ENCODE measurements at places on chromosomes 2 and 18. TPM values are rescaled to one million over a fixed set of nuclear protein-coding genes. Genes with fewer than 3 reads are reported as not detected.

RAX gene
- not detected for total RNA-seq

SOCS6 gene
- total RNA-seq, result 20.4 TPM

ITGA6 gene
- total RNA-seq, result 47.7 TPM

CLEC4F gene
- total RNA-seq, result not detected

DUSP2 gene
- 103 TPM for total RNA-seq

REG3G gene
- total RNA-seq, result not detected

TEKT4 gene
- not detected for total RNA-seq

RNF125 gene
- 0.07 TPM for total RNA-seq

MATN3 gene
- total RNA-seq, result 0.81 TPM

- DNase-seq, result no peak
These were observed 31.5 kb downstream of the CXCR4 start for GRCh38 chr2:136086253-136087016.

DNA sequence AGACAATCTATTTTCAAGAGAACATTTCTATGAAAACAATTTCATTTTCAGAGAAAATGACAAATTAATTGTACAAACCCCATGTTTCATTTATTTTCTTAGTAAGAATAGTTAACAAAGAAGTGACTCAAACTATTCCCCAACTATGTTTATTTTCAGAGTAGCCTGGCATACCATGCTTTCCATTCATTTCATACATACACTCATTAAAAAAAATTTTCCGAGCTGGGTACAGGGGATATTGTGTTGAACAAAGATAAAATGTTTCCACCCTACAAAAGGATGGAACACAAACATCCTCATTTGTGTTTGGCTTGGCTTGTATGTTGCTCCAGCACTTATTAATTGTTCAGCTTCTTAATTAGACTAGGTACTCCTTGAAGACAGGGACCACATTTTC lies 331.4 kb downstream of the EXOC6B start:
- DNase-seq, result no peak

DNA sequence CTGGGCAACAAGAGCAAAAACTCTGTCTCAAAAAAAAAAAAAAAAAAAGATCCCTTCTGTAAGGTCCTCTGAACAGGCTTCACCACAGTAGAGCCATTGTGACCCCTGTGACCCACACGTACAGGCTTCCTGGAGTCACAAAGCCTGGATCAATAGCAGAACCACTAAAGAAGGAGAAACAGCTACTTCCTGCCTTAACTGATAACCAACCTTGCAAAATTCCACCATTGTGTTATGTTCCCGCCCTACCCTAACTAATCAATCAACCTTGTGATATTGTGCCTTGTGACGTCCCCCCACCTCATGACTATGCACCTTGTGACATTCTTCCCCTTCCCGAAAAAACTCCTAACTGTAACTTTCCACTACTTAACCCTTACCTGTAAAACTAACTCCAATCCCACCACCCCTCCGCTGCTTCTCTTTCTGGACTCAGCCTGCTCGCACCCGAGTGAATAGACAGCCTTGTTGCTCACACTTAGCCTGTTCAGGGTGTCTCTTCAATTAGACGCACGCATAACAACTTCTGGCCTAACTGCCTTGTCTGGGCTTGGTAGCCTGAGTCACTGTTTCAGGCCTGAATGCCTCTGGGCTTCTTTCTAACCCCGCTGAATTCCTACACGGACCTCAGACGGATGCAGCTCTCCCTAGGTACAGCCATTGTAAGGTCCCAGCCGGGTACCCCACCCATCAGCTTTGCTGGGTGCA lies 13.9 kb downstream of the SCYGR8 start:
- peak; percentile 48 for DNase-seq

- DNase-seq, result no peak
These were observed 6.3 kb downstream of the RNPEPL1 start for GRCh38 chr2:240574386-240575100.

DNA sequence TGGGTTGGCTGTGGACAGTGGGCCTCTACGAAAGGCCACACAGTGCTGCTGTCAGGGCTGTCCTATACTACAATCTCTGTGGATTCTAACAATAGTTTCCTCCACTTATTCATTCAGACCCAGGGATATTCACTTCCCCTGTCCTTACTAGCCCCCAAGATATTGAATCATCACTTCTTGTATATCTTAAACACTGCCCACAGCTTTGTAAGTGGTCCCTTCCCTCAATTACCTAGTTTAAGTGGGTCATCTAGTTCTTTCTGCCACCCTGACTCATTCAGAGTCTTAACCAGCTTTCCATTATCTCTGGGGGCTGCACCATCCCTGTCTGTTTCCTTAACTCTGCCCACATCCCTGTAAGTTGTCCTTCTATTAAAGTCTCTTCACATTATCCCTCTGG lies 69.2 kb downstream of the CD28 start:
- no peak for DNase-seq

- DNase-seq, result no peak
These were observed 231.8 kb downstream of the KCNS3 start for GRCh38 chr2:18110222-18110621.

DNA sequence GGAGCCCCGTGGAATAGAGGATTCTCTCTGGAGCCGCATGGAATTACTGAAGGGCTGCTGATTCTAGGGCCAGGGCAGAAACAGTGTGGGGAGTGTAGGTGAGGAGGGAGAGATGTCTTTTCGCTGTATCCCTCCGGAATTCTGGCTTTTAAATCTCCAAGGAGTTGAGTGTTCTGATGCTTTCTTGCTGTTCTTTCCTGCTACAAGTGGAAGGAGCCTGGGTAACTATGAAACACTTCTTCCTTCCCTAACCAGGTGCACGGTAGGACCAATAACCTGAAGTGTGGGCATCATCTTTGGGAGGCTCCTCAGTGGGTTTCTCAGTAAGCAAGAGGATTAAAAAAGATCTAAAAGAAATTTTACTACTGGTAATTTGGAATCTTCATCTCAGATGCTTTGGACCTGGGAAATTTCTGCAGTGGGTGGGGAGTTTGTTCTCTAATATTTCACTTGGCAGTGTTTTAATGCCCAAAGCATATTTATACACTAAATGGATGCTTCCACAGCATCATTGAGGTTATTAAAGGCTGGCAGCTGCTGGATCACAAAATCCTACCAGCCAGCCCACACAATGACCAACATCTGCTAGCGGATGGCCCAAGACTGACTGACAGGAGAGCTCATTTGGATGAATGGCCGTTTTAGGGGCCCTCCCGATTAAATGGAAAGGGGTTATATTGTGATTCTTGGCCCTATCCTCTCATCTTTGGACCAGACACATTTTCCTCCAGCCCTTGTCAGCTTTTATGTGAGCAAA lies 2.1 kb downstream of the EML6 start:
- no peak for DNase-seq

DNA sequence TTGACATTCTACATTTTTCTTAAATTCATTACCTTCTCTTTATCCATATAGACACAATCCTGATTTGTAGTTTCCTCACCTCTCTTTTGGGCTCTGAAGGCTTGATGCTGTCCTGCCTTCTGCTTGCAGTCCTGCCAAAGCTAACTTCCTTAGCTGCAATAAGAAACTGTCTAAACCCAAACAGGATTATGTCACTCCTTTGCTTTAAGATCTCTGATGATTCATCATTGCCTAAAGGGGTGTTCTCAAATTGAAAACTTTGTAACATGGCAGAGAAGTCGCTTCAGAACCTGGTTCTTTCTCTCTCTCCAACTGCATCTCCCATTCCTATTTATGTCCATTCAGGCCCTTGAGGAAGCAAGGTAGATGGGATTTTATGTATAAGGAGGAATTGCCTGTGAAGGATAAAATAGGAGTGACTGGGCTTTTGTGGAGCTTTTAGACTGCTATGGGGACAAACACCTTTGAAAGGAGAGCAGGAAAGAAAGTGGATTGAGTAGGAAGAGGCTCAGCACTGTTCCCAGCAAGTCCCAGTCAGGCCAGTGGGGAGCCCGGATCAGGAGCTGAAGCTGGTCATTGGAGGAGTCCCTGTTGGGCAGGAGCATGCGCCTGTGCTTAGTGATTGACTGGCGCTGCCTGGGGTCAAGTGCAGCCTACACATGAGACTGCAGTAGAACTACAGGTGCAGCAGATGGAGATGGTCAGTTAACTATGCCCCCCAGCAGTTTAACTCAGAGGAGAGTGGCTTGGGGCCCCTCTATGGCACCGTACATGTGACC lies 390.6 kb downstream of the CTNNA2 start:
- peak; percentile 5 for DNase-seq

- peak; percentile 59 for DNase-seq
These were observed 47.0 kb upstream of the PLEKHM3 start for GRCh38 chr2:208072250-208072892.

DNA sequence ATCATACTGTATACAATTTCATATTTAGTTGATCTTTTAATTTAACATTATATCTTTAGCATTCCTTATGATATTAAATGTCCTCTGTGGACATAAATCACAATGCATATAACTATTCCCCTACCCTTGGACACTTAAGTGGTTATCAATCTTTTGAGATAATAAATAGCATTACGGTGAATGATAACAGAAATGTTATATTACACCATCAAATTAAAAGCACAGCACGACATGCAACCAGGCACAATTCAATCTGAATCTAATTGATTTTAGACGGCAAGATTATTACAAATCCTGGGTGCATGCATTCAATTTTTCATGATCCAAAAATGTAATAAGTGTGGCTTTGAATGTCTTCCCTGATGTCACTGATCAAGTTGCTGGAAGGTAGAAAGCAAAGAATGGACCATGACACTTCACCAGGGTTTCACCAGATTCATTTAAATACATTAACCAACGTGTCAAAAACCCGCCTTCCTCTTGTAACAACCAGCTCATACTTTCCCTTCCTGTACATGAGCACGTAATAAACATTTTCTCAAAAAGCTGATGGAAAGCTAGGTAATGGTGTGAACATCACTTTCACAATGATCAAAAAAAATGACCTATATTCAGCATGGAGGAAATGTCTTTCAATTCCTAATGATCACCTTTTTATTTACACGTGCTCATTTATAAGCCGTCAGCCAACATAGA lies 513.7 kb upstream of the ID2 start:
- no peak for DNase-seq

GRCh38 chr2:55954306-55955035 lies 30.9 kb upstream of the EFEMP1 start:
- peak; percentile 54 for DNase-seq

- no peak for DNase-seq
These were observed 6.2 kb downstream of the HES6 start for GRCh38 chr2:238233625-238234024.

DNA sequence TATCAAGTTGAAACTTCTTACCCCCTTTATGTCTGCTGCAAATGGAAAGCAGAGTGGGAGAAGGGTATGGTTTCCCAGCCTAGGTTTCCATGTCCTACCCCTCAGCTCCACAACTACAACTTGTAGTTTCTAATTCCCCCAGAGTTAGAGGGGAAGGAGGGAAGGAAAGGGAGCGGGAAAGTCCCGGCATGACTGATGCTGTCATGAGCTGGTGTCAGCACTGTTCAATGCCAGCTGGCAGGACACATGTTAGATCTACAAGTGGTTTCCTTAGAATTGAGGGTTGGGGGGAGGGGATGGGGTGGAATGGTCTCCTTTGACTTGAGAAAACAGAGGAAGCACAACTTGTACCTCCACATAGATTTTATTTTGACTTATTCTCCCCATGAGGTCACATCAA lies 194.0 kb downstream of the MBD2 start:
- DNase-seq, result peak; percentile 7

DNA sequence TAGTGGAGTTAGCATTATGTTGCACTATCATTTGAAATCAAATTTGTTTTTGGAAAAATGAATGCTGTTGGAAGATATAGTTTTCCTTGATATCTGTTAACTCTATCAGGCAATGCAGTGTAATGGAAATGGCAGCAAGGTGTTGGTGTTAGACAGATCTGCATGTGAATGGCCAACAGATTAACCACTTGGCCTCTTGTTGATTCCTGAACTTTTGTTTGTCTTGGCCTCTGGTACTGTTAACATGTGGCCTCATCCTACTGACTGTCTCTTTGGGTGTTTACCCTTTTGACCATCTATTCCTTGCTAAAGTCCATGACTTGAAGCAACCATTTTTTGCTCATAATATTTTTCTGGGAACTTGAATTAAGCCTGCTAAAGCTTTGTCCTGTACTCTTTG lies 110.2 kb upstream of the CDH2 start:
- no peak for DNase-seq

GRCh38 chr2:15931319-15931890 lies 8.9 kb upstream of the MYCN start:
- DNase-seq, result no peak

- DNase-seq, result no peak
These were observed 90.0 kb upstream of the TNP1 start for GRCh38 chr2:216949700-216950413.
